ENCODE measurements at places on chromosomes 11 and 22. TPM values are rescaled to one million over a fixed set of nuclear protein-coding genes. Genes with fewer than 3 reads are reported as not detected.

The FGF3 gene
- total RNA-seq, result not detected

The BDNF gene
- 6.3 TPM for total RNA-seq

The SYT12 gene
- total RNA-seq, result 20.9 TPM

The GNAZ gene
- 1.9 TPM for total RNA-seq

The GLYAT gene
- total RNA-seq, result not detected

The C11orf52 gene
- total RNA-seq, result not detected

The ARVCF gene
- 2.1 TPM for total RNA-seq
